NCI-H460 (cell line): ENCODE measurements at places on chromosomes 16 and 17. TPM values are rescaled to one million over a fixed set of nuclear protein-coding genes. Genes with fewer than 3 reads are reported as not detected.

The TMEM88 gene
- total RNA-seq = 0.59 TPM in 1 of 2 replicates, not detected in the other

DNA sequence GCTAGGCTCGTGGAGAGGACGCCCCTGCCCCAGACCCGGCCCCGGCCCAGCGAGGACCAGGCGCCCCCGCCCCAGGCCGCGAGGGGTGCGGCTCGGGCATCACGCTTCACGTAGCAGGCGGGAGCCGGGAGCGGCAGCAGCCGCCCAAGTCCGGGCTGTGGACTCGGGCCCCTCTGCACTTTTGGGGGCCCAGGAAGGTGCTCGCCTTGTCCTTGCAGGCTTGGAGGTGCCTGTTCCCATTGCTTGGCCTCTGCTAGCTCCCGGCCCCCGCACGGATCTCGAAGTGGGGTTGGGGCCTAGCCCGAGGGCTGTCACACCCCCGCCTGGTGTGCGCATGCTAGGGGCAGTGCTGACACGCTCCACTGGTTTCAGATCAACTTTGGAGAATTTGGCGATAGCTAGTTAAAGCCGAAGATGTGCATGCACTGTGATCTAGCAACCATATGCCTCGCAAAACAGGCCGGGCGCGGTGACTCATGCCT, 55.7 kb downstream of the WSB1 start:
- DNase-seq = no peak

The TBX6 gene
- 0.30 and 0.38 TPM in 2 replicates for total RNA-seq

GRCh38 chr17:55444471-55445441, 23.1 kb upstream of the MMD start:
- no peak for DNase-seq

GRCh38 chr16:86431540-86431939, 78.8 kb upstream of the FOXF1 start:
- no peak for DNase-seq

GRCh38 chr16:48511716-48512115, 98.3 kb downstream of the N4BP1 start:
- DNase-seq = no peak

DNA sequence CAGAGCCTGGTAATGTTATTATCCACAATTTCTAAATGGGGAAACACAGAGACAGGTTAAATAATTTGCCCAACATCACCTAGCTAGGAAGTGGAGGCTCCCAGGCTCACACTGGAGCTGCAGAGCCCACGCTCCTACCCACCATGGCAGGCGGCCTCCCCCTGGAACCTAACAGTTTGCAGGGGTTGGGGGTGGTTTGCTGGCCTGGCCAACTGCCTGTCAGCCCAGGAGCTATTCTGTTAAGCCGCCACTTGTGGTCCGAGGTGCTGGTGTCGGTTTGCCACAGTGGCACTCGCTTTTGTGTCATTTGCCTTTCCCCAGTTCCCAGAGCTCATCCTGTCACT, 3.6 kb downstream of the PRCD start:
- no peak for DNase-seq

DNA sequence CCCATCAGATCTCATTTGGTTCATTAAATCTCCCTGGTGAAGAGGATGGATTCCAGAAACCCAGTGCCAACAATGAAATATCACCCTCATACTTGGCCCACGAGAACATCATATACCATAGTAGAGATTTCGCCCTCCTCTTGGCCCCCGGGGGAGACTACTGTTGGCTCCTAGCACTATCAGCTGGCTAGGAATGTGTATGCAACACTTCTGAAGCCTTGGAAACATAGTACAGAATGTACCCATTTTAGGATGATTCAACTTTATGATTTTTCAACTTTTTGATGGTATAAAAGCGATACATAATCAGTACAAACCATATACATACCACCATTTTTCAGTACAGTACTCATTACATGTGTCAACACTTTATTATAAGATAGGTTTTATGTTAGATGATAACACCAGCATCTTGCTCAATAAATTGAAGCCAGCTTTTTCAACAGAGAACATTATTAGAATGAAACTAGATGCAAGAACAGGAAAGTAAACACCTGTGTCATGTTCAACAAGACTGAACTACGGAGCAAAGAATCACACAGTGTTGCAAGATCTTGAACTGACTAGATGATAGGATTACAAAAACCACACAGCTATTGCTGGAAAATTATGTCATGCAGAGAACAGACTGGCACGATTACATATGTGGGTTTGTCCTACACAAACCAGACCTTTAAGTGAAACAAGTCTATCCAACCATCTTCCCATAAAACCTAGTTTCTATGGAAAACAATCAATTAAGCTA, 17.2 kb downstream of the RSL1D1 start:
- DNase-seq = peak; percentile 60

DNA sequence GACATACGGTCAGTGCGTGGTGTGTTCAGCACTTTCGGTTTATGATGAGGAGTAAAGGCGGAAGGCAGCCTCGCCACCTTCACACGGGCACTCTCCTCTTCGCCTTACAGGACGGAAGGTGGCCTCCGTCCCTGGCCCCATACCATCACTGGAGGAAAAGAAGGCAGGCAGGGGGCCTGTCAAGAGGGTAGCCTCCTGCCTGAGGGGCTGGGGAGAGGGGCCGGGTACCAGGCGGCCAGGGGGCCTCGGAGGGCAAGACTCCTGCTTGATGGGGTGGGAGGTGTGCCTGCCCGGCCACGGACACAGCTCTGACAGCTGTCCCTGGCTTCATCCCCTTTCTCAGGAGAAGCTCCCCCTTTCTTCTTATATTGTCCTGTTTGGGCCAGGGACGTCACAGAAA, 15.6 kb upstream of the SLC38A8 start:
- no peak for DNase-seq

GRCh38 chr17:82106688-82107305, 8.8 kb upstream of the FASN start:
- DNase-seq = no peak

The SRCIN1 gene
- total RNA-seq = 2.8 and 3.0 TPM in 2 replicates

The MRPL45 gene
- 98.8 and 103 TPM in 2 replicates for total RNA-seq

DNA sequence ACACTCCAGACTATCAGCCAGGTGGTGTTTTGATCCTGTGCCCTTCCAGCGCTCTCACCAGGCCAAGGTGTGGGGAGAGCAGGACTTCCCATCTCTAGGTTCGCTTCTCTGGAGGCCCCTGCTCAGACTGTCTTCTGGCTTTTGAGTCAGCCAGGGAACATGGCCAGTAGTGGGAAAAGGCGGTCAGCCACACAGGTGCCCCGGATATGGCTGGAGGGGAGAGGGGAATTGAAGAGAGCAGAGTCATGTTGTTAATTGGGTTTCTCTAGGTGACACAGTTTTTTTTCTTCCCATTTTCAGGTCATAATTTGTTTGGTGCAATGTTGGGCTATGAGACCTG, 1.5 kb downstream of the MINK1 start:
- no peak for DNase-seq

The ABI3 gene
- total RNA-seq = not detected in 2 replicates

The SKAP1 gene
- 0.20 TPM in 1 of 2 replicates, not detected in the other for total RNA-seq

DNA sequence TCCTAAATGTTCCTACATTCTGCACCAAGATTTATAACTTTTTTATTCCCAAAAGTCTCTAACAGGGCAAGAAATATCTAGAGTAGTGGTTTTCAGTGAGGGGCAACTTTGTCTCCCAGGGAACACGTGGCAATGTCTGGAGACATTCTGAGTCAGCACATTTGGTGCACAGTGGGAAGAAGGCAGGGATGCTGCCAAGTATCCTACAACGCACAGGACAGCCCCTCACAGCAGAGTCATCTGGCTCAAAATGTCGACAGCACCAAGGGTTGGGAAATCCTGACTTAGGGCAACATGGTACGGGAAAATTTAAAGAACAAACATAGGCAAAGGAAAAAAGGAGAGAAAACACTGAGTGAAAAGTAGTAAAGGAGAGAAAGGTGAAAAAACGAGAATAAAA, 61.8 kb downstream of the SMG6 start:
- no peak for DNase-seq

DNA sequence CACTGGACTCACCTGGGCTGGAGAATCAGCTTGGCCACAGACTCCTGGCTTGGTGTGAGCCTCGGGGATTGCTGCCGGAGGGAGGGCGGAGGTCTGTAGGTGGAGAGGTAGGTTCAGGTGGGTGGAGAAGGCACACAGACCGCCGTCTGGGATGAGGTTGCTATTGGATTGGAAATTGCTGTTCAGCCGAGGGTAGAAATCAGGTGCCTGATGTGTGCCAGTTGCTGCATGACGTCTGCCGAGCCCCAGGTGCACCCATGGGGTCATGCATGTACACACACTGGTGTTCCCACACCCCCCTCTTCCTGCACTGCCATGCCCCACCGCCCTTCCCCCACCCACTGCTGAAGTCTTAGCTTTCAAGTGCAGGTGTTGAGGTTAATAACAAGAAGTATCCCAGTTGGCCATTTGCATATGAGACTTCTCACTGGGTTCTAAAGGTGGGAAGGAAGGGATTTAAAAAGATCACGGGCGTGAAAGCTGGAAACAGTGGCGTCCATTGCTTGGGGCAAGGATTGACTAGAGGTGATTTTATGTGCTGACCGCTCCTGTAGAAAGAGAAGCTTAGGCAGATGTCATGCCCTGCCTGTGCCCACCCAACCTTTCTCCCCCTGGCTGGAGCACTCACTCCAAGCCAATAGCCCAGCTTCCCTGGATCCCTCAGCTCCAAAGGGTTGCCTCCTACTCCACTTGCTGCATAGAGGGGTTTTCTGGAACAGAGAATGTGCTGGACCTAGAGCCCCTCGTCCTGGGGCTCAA, 193.6 kb downstream of the CCDC182 start:
- DNase-seq = no peak

The TRIM37 gene
- total RNA-seq = 27.1 and 28.2 TPM in 2 replicates

The SMIM36 gene
- not detected in 2 replicates for total RNA-seq

DNA sequence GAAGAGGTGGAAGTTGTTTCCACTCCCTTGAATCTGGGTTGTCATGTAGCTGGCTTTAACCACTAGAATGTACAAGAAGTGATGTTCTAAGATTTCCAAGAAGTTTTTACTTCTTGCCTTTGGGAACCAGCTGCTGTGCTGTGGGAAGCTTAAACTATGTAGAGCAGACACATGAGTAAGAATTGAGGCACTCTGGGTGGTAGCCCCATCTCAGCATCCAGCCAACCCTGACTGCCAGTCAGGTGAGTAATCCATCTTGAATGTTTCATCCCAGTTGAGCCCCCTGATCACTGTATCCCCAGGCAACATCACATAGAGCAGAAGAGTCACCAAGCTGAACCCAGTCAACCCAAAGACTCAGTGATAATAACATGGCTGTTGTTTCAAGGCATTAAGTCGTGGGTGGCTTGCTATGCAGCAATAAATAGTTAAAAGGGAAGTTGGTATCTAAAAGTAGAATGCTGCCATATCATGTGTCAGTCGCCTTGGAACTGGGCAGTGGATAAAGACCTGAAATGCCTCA, 62.8 kb upstream of the GPR139 start:
- DNase-seq = no peak

GRCh38 chr16:86446279-86446678, 64.0 kb upstream of the FOXF1 start:
- DNase-seq = no peak

The TLCD3B gene
- 0.07 TPM in 1 of 2 replicates, not detected in the other for total RNA-seq

- DNase-seq = no peak
These were observed 10.1 kb downstream of the SLC7A6 start for GRCh38 chr16:68274441-68274840.

GRCh38 chr17:7070712-7071111, 9.3 kb downstream of the CLEC10A start:
- DNase-seq = no peak

The TMED6 gene
- 0.82 TPM in 1 of 2 replicates, not detected in the other for total RNA-seq

- DNase-seq = no peak
These were observed 476.4 kb downstream of the HS3ST3B1 start for GRCh38 chr17:14777291-14777690.

The PTX4 gene
- total RNA-seq = 0.15 TPM in 1 of 2 replicates, not detected in the other

DNA sequence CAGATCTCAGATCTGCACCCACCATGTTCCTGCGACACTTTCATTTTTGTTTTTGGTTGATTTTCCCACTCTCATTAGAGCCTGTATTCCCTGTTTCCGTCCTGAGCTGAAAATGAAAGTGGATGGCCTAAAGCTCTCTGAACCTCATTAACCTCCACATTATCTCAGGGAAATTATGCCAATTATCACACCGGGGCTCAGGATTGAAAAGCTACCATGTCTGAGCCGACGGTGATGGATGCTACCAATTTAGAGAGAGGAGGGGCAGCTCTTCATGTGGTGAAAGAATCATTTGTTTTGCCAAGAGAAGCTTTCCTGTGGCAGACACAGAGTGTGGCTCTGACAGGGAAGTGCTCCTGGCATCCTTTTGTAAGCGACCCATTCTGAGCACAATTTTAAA, 410.4 kb upstream of the CDH11 start:
- no peak for DNase-seq

The FBXW10B gene
- 1.9 and 3.2 TPM in 2 replicates for total RNA-seq
